ENCODE measurements at places on chromosomes 6 and 20. TPM values are rescaled to one million over a fixed set of nuclear protein-coding genes. Genes with fewer than 3 reads are reported as not detected.

MMP24 gene
- total RNA-seq, result 0.17 TPM

PDE10A gene
- under 0.01 TPM for total RNA-seq

C20orf204 gene
- total RNA-seq, result 0.26 TPM

CCDC170 gene
- 0.77 TPM for total RNA-seq

OLIG3 gene
- not detected for total RNA-seq

ZBTB46 gene
- total RNA-seq, result 4.5 TPM

LAMA5 gene
- 81.6 TPM for total RNA-seq

PSORS1C1 gene
- total RNA-seq, result 0.66 TPM

PROKR2 gene
- total RNA-seq, result not detected

CLVS2 gene
- total RNA-seq, result not detected

SLC22A2 gene
- total RNA-seq, result not detected

VIP gene
- total RNA-seq, result not detected

BTBD3 gene
- 47.4 TPM for total RNA-seq

COL20A1 gene
- not detected for total RNA-seq

ZSCAN23 gene
- 5.1 TPM for total RNA-seq

PNLDC1 gene
- not detected for total RNA-seq

GTSF1L gene
- not detected for total RNA-seq

MDN1 gene
- 20.3 TPM for total RNA-seq

TCF21 gene
- 8.2 TPM for total RNA-seq

FILIP1 gene
- total RNA-seq, result 0.33 TPM

NEDD9 gene
- total RNA-seq, result 13.6 TPM

IRF4 gene
- total RNA-seq, result under 0.01 TPM
